Suppressor macrophage treated with lipopolysaccharide for 1 hour (primary cell): ENCODE measurements at places on chromosomes 1 and 21.

DNA sequence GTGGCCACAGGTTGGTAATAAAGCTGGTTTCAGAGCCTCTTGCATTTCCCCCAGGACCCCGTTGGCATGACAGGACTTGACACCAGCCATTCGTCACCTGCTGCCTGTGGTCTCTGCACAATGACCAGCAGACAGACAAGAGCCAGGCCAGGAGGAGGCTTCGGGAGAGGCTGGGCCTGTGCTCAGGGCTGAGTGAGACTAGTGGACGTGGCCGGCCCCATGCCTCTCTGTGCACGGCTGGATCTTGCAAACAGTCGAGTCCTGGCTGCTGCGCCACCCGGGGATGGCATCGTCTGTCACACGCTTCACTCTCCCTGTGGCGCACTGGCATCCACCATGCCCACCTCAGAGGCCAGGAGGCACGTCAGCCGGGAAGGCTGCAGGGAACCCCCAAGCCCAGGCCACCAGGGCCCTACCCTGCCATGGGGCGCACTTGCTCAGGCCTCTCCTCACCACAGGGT, 177.4 kb upstream of the ARHGEF16 start:
- DNase-seq = no peak

DNA sequence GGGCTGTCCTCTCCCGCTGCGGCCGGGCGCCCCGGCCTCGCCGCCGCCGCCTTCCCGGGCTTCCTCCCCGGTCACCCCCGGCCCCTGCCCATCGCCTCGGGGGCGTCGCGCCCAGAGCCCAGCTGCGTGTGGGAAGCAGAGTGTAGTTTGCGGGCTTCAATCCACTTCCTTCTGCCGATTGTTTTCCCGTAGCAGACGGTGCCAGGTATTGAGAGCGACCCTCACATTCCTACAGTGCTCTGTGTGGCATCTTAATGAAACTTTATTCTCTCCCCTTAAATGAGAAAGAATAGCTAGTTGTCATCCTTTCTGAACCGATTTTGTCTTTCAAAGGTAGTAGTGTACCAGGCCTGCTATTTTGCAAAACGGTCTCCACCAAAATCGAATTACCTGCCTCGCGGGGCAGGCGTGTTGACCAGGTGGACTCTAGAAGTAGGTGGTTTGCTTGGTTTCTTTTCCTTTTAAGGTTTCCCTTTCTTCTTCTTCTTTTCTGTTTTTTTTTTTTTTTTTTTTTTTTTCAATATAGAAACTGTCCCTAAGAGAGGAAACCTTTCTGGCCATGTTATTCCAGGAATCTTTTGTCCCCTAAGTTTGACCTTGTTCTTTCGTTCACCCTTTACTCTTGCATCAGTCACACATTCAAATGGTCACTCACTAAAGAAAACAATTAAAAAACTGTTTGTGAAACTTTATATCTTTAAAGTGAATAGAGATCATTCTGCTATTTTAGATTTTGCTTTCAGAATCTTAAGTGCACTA, 881 bp downstream of the USP25 start:
- DNase-seq = no peak

DNA sequence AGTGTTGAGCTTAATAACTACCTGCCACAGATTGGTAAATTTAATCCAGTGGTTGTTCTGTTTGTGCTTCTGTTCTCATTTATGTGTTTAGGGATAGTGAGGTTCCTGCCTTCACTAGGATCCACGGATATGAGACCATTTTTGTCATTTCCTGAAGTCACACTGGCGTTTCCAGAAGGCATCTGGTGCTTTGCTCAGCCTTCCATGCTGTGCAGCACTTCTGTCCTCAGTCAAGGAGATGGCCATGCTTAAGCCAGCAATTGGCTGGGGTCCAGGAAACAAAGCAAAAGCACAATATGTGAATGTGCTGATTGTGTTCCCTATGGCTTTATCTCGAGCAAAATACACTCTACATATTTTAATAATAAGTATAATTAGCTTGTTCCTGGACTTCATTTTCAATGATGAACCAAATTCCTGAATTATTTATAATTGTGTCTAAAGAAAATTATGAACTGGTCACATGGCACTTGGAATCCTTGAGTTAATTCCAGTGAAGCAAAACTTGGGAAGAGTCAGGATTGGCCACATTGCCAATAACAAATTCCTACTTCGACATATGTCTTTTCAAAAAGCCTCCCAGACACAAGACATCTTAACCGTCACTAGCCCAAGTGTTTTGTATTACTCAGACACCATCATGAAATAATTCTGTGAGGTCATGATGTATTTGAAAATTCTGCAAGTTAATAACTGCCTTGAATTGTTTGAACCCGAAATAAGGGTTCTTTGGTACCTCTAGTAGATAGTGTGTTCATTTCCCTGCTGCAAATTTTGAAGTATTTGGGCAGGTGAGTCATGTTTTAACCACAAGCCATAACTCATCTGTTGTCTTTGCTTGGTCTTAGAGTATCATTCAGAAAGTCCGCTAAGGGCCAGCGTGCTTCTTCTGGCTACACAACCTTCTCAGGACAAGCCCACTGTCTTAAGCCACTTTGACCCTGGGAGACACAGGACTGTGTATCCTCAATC, 412.4 kb downstream of the DISC1 start:
- no peak for DNase-seq

DNA sequence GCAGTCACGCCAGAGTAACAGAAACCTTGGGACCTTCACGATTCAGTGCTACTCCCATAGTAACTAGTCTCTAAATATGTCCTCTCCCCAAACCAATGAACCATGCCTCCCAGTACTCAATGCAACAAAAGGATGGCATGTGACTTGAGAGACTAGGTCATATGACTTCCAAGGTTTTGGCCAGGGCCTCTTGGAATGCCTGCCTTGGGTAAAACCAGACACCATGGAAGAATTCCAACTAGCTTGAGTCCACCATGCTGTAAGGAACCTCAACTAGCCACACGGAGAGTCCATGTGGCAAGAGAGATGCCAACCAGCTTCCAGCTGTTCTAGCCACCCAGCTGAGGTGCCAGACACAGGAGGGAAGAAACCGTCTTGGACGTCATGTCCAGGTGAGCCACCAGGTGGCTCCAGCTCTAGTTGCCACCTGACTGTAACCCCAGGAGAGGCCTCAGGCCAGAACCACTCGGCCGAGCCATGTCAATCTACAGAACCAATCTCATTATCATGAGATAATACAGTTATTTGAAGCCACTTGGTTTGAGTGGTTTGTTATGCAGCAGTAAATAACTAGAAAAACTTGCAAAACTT, 115.0 kb downstream of the SYF2 start:
- DNase-seq = no peak

DNA sequence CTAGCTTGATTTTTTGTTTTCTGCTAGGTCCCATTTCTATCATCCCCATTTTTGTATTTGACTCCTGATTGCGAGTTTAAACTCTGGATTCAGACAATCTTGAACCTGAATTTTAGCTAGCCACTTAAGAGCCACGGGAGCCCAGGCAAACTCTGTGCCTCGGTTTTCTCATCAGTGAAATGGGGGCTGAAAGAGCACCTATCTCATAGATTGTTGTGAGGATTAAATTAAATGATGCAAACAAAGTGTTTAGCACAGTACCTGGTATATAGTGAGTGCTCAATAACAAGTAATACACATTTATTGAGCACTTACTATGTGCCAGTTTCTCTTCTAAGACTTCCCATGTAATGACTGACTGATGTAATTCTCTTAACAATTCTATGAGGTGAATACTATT, 158.1 kb upstream of the POU3F1 start:
- DNase-seq = no peak

DNA sequence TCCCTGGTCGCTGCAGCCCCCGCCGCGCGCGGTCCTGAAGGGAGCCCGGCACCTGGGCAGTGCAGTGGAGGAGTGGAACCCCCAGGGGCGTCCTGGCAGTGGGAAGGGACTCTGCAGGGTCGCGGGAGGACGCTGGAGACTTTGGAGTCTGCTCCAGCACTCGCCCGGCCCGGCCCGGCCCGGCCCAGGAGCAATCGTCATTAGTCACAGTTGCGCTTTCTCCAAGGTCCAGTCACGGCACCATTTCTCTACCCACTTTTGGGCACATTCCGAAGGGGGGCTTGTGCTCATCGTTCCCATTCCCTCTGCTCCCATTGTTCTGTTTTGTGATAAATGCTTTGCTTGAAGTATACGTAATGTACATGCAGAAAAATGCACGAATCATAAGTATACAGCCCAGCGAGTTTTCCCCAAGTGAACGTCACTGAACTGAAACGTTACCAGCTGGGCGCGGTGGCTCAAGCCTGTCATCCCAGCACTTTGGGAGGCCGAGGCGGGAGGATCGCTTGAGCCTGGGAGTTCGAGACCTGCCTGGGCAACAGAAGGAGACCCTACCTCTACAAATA, 999 bp downstream of the THAP3 start:
- DNase-seq = peak; percentile 68

DNA sequence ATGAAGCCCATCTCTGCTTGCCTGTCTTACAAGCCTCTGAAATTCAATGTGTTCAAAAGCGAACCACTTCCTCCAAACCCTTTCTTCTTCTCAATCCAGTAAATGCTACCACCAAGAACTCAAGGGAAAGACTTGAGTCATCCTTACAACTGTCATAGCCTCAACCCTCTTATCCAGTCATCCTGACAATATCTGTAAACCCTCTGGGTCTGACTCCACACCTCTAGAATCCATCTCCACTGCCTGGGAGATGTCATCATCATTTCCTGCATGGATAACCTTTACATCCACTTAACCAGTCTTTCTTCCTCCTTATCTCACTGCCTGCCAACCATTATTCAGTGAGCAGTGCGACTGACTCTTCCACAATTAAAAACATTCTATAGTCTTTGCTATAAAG, 441.1 kb downstream of the SETD4 start:
- DNase-seq = peak; percentile 26

DNA sequence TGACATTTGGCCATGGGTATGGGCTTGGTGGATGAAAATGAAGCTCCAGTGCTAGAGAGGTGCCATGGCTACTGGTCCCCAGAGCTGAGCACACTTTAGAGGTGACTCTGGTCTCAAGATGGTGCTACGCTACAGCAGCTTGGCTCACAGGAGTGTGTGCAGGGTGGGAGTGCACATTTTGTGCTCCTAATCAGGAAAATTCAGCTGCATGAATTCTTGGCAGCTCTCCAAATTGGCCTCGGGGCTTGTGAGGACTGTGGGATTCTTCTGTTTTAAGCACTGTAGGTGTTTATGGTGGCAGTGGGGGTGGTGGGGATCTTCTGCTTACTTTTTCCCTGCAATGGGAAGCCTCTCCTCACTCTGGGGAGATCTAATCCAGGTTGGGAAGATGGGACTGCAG, 17.3 kb upstream of the TIPRL start:
- DNase-seq = no peak

DNA sequence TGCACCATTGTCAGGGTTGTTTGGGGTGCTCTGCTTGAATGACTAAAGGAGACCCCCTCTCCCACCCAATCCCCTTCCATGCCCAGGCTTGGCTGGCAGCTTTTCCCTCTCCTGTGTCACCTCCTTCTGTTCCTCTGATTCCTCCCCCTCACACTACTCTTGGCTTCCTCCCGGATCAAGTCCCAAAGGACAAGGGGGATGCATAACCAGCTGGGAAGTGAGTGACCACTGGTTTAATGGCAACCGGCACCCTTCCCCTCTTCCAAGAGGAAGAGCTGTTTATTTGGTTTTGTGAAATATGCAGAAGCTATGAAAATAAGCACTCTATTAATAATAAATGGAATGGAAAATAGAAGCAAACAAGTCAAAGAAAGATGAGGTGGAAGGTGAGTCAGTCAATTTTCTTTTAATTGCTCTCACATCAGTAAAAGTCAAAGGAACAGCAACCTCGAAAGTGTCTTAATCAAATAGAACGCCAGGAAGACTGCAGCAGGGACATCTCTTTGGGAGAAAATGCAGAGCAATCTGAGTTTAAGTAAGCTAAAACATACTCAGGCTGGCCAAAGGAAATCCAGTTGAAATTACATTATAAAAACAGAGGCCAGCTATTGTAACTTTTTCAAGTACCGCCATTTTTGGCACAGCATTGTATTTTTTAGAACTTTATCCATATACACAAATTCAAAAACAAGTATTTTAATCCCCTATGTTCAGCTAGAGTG, 322.5 kb downstream of the SIPA1L2 start:
- DNase-seq = no peak

DNA sequence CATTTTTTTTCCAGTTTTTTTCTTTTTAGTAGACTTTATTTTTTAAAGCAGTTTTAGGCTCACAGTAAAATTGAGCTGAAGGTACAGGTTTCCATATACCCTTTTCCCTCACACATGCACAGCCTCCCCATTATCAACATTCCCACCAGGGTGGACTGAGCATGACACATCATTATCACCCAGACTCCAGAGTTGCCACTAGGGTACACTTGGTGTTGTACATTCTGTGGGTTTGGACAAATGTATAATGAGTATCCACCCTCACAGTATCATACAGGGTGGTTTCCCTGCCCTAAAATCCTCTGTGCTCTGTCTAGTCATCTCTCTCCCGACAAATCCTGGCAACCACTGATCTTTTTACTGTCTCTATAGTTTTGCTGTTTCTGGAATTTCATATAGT, 3.0 kb upstream of the AIM2 start:
- DNase-seq = peak; percentile 81

DNA sequence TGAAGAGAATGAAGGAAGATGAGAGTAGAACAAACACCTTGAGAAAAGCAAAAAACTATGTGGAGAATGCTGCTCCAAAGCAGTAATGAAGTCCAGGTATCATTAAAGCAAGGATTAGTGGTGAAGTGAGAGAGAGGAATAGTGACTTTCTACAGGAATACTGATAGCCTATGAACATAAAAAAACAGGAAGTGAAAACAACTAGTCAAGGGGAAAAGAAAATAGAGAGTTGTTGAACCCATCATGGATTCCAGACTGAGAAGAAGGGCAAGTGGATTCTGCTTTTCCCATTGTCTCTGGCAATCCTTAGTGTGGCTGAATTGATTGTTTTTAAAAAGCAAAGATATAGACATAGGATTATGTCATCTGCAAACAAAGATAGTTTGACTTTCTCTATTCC, 119.9 kb upstream of the LHX8 start:
- DNase-seq = no peak

DNA sequence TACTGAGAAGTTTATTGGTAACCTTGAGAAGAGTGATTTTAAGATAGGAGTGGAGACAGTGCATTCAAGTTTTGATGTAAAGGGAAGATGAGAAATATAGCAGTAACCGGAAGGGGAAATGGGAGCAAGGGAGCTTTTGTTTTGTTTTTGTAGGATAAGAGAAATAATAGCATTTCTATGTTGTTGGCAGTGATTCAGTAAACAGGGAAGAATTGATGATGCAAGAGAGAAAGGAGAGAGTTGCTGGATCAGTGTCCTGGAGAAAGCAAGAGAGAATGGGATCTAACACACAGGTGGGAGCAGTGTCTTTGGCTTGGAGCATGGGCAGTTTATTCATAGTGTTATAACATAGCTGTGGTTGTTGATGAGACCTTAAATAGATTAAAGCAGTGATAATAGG, 56.4 kb downstream of the OSBPL9 start:
- no peak for DNase-seq
